Inflammatory macrophage (primary cell): ENCODE measurements at places on chromosomes 3 and 15.
A peak's percentile ranks its signal among the peaks of the same experiment; 100 is the strongest.

- no peak for DNase-seq
These were observed 43.4 kb downstream of the PXYLP1 start for GRCh38 chr3:141275032-141275422.

GRCh38 chr3:169607949-169608348, 55.6 kb downstream of the MECOM start:
- no peak for DNase-seq

- no peak for DNase-seq
These were observed 73.5 kb upstream of the DCP1A start for GRCh38 chr3:53420831-53421230.

- DNase-seq = peak; percentile 66
These were observed 20.3 kb upstream of the CSPG4 start for GRCh38 chr15:75732809-75733451.

- DNase-seq = no peak
These were observed 112.9 kb downstream of the CORO2B start for GRCh38 chr15:68691705-68692104.

GRCh38 chr3:47961815-47962606, 54.2 kb downstream of the MAP4 start:
- DNase-seq = no peak
